Activated T-helper 1 cell treated with anti-CD3 and anti-CD28 coated beads, Interleukin-12 subunit alpha, Interleukin-12 subunit beta, Interleukin-2, Interleukin-4 antibody, amounts not matched to agents 30 ng/mL and 10 ng/mL and 1 ng/mL, durations not matched to agents 14 hours and 24 hours and 36 hours (primary cell): ENCODE measurements at places on chromosomes 1 and 21.

DNA sequence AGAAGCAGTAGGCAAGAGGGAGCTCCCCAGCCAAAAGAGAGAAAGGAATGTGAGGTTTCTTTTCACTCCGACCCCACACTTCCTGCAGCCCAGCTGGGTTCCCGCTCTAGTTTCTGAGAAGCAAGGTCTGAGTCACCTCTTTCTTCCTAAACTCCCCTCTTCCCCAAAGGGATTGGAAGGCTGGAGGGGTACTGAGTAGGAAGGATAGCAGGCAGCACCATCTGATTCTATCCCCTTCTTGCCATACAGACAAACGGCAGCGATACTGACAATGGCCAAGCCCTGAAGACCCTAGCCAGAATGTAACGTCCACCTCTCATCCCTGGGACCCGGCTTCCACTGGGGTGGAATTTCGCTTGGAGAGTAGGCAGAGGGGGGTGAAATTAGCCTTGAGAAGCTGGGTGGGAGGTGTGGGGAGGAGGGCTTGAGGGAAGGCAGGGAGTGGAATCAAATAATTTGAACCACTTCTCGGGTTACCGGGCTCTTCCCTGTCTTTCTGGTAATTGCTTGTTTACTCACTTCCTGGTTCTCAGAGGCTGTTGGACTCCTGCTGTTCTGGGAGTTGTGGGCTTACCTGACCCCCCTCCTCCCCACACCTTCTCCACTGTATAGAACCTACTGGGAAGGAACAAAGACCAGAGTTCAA lies 13.2 kb downstream of the IER5 start:
- DNase-seq, result no peak

- no peak for DNase-seq
Measured at GRCh38 chr1:60621368-60621851, 461.0 kb upstream of the NFIA start.

- no peak for DNase-seq
Measured at GRCh38 chr1:88224906-88225305, 459.2 kb upstream of the PKN2 start.

DNA sequence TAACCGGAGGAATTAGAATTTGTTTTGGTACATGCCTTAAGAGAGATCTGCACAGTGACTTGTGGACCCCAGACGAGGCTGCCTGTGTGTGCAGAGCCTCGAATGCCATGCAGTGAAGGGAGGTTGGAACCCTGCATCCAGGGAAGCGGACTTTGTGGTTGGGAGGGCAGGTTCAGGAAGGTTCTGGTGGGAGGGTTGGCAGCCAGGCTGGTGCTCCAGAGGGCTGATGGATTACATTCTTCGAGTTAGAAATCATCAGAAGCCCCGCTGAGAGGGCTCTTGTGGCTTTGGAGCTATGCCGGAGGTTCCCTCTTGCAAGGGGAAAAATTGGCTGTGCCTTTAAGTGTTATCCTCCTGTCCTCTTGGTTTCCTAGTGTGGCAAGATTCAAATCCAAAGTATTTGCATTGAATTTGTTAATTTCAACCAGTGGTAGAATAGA lies 21.1 kb downstream of the ROR1 start:
- no peak for DNase-seq

GRCh38 chr1:22139817-22140216 lies 3.1 kb downstream of the WNT4 start:
- DNase-seq, result no peak

DNA sequence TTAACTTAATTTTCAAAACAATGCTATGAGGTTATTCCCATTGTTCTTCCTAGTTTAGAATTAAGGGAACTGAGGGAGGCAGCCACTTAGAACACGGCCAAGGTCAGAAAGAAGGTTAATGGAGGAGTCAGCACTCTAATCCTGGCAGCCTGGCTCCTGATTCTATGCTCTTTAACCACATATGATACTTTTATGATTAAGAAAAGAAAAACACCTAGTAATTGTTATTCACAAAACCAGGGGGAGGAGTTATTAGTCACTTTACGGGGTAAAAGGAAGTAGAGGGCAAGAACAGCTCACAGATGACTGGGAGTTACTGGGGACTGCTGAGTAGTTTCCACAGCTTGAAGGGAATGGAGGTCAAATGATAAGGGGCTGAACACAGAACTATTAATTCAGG lies 38.6 kb downstream of the GADD45A start:
- DNase-seq, result no peak

DNA sequence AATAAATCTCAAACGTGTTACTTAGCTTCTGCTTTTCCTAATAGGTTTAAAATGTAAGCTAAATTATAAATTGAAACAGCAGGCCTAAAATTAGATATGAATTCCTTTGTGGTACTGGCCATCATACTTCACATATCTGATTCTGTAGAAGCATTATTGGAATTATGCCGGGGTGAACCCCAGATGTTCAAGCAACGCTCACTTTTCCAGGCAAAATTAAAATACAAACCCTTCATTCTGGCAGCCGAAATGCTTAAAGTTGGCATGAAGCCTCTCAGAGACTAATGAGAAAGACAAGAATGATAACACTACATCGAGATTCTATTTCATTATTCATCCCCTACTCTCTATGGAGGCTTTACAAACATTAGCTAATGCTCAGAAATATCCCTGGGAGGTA lies 1352.7 kb upstream of the ADGRL2 start:
- no peak for DNase-seq

- peak; percentile 94 for DNase-seq
Measured at GRCh38 chr1:53326088-53326597, 1.7 kb downstream of the LRP8 start.

GRCh38 chr1:158003406-158003800 lies 10.0 kb downstream of the KIRREL1 start:
- no peak for DNase-seq
